ENCODE measurements at places on chromosomes 7 and 10.

DNA sequence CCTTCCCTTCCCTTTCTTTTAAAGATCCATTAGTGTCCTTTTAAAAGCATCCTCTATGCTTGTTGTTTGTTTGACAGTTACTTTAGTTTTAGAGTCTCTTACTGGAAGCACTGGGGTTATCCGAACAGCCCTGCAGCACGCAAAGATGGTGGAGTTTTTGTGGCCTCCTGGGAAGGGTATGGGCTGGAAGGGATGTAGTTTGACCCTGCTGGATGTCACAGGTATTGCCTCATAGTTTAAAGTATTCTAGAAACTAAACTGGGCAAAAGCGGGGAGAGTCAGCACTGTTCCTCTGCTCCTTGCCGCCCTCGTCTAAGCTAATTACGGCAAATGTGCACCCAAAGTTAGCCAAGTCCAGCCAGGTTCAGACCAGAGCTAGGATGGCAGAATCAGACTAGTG lies 35.8 kb upstream of the GNAI1 start:
- no peak for DNase-seq

- DNase-seq, result no peak
Measured at GRCh38 chr10:61994405-61995219, 93.1 kb downstream of the ARID5B start.

DNA sequence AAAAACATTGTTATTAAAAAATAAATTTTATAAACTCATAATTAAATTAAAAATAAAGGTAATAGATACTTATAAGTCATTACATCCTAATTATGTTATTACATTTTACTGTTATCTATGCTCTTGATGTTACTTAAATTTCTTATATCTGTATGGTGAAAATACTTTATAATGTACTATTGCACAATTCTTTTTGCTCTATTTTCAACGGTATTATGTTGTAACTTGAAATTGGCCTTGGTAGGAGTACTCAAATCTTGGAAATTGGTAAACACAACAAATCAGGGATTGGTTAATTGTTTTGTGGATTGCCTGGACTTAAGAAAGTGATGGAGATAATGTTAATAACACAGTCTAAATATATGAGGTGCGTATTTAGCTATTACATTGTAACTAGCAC lies 273.3 kb downstream of the MDFIC start:
- DNase-seq, result no peak

DNA sequence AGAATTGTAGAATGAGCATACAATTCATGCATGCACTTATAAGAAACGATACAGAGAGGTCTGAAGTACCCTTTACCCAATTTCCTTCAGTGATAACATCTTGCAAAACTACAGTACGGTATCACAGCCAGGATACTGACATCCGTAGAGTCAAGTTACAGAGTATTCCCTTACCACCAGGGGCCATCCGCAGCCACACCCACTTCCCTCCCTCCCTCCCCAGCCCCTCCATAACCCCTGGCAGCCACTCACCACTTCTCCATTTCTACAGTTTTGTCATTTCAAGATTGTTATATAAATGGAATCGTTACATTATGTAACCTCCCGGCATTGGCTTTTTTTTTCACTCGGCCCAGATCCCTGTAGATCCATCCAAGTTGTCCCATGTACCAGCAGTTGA lies 113.6 kb upstream of the RET start:
- DNase-seq, result no peak

GRCh38 chr10:116163333-116164131 lies 109.5 kb downstream of the GFRA1 start:
- no peak for DNase-seq

GRCh38 chr10:78650122-78650521 lies 418.6 kb upstream of the ZMIZ1 start:
- DNase-seq, result no peak

DNA sequence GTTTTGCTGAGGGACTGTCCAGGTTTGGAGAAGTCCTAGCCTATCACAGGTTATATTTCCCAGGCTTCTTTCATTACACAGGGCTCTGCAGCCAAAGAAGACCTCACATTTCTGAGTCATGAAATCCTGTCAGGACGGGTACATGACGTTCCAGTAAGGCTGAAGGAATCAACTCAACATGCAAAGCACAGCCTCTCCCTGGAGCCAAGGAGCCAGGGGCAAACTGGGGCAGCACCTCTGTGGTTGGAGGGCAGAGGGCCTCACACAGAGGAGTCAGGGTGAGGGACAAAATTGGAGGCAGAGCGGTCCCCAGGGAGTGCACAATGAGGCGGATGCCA lies 116.3 kb upstream of the GDF10 start:
- no peak for DNase-seq

DNA sequence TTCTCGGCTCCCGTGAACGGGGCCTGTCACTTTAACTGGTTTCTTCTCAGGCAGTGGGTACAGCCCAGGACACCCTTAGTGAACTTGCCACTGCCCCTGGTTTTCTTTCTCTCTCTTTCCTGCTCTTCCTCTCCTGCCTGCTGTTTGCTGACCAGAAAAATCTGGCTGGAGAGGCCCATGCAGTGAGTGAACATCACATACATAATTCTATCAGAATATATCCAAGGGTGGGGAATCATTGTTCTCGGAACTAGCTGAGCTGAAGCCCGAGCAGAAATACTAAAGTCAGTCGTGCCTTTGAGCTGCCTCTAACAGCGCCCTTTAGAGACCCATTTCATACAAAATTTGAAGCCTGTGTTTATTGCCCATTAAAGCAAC lies 501.5 kb upstream of the GALNT17 start:
- no peak for DNase-seq

DNA sequence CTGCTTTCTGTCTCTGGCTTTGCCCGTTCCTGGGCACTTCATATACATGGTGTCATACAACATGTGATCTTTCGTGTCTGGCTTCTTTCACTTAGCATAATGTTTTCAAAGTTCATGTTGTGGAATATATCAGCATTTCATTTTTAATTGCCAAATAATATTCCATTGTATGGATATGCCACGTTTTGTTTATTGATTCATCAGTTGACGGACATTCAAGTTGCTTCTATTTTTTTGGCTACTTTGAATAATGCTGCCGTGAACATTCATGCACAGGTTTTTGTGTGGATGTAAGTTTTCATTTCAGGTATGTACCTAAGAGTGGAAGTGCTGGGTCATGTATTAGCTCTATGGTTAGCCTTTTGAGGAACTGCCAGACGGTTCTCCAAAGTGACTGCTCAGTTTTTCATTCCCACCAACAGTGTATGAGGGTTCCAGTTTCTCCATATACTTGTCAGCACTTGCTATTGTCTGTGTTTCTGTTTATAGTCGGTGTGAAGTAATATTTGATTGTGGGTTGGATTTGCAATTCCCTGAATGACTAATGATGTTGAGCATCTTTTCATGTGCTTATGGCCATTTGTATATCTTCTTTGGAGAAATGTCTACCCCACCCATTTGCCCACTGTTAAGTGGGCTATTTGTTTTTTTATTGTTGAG lies 401.4 kb upstream of the GALNT17 start:
- DNase-seq, result no peak

DNA sequence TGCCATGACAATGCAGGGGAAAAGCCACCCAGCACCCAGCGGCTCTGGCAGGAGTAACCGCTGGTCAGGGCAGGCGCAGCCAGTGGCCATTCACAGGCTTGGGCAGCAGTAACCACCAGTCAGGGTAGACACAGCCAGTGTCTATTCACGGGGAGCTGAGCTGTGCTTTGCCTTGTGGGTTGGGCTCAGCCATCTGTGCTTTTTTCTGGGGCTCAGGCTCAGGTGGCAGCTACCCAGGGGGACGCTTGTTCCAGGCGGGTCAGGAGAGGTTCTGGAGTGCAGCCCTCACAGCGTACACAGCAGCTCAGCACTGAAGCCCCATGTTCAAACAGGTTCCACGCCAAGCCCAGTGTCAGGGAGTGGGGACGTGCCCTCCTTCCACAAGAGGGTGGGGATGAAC lies 28.5 kb downstream of the FOXL3 start:
- no peak for DNase-seq

DNA sequence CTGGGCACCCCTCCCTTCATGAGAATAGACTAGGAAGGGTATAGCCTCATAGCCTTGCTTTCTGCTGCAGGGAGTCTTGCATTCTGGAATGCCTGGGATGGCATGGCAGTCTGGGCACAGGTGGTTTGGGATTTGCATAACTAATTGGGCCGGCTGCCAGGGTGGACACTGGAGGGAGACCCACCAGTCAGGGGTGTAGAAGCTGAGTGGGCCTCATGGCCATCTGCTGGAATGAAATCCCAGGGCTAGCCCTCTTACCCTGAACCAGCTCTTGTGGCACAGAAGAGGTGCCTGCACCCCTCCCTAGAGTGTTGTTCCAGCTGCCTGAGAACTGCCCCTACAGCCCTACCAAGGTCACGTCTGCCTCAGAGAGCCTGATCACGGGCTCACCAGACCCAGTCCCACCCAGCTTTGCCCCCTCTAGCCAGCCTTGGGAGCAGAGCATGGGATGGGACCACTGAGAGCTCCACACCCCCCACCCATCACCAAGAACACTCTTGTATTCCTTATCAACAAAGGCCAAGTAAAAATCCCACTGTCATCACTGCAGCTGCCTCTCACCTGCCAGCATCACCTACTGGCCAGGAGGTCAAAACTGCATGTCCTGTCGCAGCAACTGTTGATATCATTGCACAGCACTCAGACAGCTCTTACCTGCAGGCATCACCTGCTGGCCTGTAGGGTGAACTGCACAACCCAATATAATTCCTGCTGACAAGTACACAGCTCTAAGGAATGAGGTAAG lies 148.9 kb downstream of the ZEB1 start:
- no peak for DNase-seq

DNA sequence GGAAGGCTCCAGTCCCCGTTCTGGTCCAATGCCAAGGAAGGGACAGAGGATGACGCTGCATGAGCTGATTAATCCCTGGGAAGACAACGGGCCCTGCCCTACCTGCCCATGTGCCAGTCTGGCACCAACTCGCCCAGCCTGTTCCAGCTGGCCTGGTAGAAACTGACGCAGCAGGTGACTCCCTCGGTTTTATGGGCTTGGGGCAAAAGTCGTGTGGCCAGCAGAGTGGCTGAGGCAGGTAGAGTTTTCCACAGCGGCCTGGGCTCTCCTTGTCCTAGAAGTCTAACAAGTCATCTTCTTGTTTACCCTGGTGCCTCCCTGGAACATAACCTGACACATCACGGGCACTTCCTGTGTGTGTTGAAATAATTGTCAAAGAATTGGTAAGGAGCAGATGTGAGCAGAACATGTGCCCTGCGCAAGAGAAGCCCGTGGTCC lies 20.4 kb upstream of the LMTK2 start:
- no peak for DNase-seq

DNA sequence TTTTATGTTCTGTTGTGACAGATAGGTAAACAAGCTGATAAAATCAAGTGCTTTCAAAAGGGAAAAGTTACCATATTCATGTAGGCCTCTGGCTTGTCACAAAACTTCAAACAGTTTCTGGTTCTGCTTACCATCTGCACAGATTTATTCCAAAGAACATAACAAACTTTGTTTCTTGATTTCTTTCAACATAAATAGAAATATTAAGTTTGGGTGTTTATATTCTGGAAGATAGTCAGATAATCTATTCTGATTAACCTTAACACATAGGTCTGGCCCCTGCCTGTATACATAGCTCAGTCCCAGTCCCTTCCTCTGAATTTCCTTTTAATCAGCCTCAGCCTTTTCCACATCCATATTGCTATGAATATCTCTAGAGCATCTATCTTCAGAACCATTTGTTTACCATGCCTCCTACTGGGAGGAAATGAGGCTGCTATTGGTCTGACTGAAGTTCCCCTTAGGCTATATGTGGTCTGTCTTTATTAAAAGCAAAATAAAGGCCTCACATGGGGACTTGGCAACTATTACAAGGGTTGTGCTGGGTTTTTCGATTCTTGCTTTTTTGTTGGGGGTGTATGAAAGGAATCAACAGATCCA lies 319.0 kb downstream of the HPSE2 start:
- no peak for DNase-seq

DNA sequence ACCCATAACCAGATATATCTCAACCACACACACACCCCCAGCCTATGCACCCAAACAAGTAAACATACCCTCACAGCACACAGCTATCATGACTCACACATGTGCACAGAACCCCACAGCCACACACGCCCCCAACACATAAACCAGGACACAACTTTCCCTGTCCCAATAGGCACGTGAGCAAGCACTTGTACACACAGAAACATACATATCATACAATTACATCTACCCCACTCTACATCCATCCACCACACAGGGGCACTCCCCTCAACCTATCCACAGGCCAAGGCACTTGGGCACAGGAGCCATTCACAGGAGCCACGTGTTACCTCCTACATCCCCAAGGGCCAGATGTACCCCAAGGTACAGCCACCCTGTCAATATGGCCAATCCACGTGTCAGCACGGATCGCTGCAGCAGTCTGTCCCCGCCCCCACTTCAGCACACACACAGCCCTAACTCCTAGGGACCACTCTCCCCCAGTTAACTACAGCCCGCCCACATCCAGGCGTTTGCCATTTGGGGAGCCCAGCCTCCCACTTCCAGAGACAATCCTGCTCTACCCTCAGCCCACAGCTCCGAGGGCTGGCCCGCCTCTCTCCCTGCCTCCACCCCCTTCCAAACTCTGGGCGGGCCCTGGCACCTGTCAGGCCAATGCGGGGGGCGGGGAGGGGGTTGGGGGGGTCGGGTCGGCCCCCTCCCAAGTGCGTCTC lies 163.5 kb downstream of the SH3PXD2A start:
- no peak for DNase-seq

DNA sequence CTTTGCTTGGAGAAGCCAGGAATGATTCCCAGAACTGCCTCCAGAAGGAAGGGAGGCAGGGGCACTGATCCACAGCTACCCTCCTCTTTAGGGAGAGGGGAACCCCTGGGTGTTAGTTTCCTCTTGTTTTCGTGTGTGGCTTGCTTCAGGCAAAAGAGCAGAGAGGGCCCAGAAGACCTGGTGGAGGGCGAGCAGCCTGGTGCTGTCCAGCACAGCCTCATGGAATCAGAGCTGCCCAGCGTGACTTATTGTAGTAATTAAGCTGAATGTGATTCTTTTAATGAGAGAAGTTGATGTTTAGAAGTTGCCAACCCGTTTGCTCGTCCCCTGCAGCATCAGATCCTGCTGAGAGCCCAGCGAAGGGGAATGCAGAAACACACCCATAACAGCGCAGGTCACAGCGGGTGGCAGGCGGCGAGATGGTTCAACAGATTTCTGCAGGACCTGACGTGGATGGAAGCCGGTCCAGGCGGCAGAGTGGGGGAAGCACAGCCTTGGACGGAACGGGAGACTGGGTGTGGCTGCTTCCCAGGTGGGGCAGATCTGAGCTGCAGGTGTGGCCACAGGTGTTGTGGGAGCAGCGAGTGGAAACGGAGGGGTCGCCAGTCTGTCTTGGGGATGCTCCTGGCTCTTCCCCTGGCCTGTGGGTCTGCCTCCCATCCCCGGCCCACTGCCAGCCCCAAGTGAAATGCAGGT lies 53.7 kb upstream of the SHH start:
- DNase-seq, result no peak

DNA sequence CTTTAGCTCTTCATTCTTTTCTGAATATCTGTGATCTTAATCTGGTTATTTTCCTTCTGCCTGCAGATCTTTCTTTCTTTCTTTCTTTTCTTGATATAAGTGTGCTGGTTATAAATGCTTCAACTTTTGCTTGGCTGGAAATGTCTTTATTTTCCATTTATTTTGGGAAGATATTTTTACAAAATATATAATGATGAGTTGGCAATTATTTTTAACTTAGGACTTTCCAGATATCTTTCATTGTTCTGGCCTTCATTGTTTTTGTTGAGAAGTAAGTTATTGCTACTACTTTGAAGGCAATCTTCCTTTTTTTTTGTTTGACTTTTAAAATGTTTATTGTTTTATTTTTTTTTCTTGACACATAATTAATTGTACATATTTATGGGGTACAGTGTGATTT lies 75.3 kb downstream of the ZNF503 start:
- DNase-seq, result no peak

- DNase-seq, result no peak
Measured at GRCh38 chr10:16519250-16519907, 2.3 kb downstream of the C1QL3 start.

All from substantia nigra (tissue), 51 donors.